Kidney tubule cell (primary cell): ENCODE measurements at places on chromosomes 1 and 21.
A peak's percentile ranks its signal among the peaks of the same experiment; 100 is the strongest.

- no peak for DNase-seq
Observed at GRCh38 chr1:235027862-235028250, 100.8 kb downstream of the TOMM20 start.

DNA sequence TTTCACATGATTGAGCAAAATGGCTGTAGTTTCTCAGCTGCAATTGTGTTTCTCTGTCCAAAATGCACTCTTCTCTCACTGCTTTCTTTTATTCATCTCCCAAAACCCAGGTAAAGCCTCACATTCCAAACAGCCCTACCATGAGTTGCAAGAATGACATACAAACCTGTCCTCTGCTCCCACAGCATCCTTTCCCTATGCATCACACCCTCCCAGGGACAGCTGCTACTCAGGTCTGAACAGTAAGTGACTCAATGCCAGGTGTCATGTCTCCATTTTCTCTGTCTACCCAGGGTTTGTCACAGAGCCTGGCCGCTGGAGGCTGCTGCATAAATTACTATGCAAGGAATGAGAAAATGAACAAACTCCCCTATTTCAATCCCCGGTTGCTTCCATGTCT is 118.5 kb downstream of the PLD5 start:
- peak; percentile 41 for DNase-seq

- DNase-seq: no peak
Observed at GRCh38 chr1:9848022-9848421, 24.3 kb upstream of the CLSTN1 start.

DNA sequence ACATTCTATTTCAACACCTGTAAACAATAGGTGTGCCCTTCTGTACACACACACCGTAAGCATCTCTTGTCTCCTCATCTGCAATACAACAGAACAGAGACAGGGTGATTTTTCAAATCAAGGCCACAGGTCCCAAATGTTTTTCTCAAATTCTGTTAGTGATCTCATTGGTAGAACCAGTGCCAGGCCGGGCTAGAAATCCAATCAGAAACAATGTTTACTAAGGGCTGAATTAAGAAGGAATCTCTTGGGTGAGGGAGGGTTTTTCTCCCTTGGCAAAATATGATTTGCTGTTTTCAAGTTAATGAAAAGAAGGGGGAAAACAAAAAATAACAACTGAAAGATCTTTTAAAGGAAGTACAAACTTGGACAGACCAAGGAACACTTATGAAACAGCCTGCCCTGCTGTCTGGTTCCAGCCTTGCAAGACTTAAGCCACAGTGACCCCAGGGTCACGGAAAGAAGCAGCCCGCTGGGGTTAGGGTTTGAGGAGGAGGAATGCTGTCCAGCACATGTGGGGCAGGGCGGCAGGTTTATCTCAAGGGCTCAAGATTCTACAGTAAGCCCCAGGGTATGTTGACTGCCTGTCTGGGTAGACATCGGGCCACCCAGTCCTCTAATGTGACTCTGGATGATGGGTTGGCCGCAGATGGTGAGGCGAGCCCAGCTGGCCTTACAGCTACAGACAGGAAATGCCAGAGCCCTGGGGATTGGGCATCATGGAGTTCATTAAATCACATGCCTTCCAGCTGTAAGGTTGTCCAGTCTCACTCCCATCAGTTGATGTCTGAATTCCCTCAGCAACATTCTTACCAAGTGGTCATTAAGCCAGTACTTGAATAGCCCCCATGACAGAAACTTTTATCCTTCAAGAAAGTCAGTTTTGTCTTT is 73.3 kb upstream of the SLC44A3 start:
- DNase-seq: no peak

- peak; percentile 8 for DNase-seq
Observed at GRCh38 chr1:173023343-173023742, 27.4 kb downstream of the TNFSF18 start.

DNA sequence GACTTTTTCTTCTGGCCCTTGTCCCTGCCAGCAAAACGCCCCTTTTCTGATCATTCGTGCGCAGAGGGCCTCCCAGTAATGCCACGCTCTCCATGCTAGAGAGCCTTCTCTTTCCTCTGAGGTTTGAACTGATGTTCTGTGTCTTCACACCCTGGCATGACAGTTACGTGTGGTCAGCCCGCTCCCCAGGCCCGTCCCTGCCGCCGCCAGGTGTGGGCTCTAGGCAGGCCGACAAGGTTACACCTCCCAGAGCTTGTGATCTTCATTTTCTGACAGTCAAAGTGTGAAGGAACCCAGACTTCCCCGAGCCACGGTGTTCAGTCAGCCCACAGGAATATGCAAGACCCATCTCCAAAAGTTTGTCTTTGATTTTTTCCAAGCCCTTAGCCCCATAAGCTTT is 265.6 kb downstream of the TM2D1 start:
- DNase-seq: no peak

GRCh38 chr1:28613175-28613574 is 21.1 kb downstream of the RAB42 start:
- DNase-seq: no peak

DNA sequence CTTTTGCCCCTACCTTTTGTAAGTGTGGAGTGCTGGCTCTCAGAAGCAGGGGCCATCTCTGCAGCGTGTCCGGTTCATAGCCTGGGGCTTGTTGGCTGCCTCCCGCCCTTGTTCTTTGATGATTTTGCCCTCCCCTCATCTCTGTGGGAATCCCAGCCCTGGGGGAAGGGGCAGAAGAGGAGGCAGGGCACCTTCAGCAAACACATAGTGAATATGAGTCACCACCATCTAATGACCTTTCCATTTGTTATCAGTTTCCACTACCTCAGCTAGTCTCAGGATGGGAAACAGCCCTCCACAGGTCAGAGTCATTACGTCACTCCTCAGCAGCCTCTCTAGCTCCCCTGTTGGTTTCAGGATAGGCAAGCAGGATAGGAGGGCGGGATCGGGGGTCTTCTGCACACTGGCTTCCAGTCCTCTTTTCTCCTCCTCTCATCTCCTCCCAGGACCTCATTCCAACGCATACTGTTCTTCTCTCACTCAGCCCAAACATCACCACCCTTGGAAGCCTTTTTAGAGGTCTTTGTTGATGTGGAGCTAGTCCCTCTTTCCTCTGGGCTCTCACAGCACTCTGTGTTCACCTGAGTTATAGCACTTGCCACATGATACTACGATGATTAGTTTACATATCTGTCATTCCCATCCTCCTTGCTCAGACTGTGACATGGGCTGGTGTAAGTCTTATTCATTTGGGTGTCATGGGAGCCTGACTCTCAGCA is 15.8 kb downstream of the GADD45A start:
- DNase-seq: peak; percentile 64

DNA sequence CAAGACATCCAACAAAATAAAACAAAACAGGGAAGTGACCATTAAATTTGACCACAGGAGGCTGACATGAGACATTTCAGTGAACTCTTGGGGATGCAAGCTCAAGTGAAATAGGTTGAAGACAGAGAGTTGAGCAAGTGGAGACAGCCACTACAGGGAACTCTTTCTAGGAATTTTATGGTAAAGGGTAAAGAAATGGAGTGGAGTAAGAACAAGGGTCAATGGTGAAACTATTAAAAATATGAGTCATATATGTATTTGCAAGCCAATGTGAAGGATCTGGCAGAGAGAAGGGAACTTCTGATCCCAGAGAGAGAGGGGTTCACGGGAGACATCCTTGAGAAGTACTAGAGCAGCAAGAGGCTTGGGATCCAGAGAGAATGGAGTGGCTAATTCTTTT is 9.1 kb upstream of the TRABD2B start:
- DNase-seq: no peak

DNA sequence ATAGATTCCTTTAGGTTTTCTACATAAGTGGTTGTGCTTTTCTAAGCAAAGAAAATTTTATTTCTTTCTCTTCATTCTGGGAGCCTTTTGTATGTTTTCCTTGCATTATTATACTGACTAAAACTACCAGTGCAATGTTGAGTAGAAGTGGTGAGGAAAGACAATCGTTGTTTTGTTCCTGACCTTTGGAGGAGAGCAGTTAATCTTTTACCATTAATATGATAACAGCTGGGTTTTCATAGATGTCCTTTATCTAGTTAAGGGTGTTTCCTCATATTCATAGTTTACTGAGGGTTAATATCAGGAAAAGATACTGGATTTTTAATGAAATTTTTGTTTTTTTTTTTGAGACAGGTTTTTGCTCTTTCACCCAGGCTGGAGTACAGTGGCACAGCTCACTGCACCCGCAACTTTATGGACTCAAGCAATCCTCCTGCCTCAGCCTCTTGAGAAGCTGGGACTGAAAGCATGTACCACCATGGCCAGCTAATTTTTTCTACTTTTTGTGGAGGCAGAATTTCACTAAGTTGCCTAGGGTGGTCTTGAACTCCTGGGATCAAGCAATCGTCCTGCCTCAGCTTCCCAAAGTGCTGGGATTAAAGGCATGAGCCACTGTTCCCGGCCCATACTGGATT is 9.0 kb upstream of the KCTD3 start:
- no peak for DNase-seq

DNA sequence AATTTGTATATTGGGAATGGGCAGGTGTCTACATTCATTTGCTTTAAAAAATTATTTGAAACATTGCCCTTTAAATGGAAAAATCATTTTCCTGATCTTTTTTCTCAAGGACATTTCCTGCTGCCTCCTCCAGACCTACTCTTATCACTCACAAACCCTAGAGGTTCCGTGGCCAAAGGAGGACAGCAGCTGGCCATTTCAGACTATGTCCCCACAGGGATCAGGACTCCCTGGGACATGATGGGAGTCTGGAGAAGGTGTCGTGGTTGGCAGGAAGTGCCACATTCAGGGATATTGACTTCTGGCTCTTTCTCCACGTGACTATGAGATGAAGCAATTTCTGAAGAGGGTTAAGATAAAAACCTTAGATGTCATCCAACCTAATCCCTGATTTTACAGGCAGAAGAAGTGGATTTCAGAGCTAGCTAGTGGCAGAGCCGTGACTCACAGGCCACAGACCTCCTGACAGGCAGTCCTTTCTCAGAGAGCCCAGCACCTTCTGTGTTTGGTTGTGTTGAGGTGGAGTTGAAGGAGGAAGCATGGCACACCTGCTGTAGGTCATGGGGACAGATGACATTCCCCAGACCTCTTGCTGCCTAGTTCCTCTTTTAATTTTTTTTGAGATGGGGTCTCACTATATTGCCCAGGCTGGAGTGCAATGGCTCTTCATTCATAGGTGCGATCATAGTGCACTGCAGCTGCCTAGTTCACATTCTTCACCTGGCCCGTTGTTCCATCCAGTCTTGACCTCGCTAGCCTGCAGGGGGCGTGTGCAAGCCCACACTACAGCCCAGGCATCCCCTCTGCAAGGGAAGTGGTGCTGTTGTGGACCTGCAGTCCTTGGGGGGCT is 25.5 kb upstream of the IL10 start:
- DNase-seq: peak; percentile 12

DNA sequence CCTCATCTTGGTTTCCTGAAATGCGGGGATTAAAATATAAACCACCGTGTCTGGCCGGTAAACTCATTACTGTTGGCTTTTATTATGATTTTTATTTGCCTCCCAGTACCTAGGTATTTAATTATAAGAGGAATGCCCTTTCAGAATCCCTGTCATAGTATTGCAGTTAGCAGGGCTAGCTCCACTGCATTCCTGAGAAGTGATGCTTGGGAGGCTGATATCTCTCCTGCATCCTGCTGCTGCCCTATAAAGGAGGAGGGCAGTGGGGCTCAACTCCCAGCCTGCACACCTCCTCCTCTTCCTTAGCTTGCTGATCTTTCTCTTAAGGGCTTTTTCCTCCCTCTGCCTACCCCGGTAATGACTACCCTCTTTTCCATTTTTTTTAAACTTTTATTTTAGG is 19.9 kb upstream of the DISC1 start:
- DNase-seq: peak; percentile 35

DNA sequence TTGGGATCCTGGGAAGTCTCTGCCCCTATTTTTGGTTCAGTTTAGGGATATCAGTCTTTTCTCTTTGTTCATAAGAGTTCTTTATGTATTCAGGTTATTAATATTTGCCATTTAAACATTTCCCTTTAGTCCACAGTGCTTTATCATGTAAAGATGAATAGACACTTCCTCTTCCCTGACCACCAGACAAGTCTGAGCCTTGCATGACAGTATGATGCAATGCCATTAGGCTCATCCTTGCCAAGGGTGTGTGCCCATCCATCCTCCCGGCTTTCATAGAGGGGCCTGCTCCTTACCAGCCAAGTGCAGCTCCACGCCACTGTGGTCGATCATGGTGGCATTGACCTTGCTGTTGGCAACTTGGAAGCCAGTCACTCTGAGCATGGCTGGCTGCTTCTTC is 52.1 kb downstream of the ZSCAN20 start:
- DNase-seq: no peak

DNA sequence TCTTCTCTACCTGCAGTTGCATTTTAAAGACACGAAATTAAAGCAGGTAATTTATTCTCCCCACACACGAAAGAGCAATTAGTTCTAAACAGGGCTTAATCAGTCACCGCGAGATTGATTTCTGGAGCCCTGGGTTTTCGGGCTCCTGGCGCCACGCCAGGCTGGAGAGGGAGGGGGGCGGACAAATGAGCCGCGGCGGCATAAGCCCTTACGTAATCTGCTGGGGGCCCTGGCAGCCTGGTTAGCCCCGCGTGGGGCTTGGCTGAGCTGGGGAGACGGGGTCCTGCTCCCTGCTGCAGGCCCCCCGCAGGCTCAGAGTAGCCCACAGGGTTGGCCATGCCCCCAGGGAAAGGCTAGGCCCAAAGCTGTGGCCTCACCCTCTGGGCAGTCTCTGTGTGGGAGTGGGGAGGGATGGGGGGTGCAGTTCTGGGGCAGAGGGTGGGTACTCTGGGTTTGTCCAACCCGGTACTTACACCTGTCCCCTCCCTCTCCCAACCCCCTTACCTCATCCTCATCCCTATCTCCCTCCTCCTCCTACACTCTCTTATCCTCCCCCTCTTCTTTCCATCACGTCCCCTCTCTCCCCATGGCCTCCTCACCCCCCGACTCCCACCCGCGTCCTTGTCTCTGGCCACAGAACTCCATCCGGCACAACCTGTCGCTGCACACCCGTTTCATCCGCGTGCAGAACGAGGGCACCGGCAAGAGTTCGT is 19.9 kb downstream of the FOXO6 start:
- DNase-seq: no peak

DNA sequence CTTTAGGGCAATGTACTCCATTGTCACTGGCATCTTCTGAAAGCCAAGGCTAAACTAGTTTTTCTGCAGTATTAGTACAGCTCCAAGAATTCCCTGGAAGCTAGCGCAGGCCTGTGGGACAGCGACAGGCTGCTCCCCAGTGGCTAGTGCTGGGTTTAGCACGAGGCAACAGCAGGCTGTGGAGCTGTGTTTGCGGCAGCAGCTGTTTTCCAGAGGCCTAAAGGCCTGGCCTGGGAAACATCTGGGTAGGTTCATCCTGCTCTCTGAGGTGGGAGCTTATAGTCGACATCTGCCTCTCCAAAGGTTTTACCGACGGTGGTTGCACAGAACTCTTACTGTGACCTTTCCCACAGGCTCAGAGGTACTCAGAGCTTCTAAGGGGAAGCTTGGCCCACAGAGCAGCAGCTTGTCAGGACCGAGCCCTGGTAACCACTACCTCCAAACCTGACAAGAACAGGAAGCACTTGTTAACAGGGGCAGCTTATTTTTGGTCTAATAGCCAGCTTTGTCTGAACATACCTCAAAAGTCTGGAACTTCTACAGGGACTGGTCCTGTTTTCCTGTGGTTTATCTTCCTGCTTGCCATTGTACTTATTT is 17.2 kb downstream of the CC2D1B start:
- peak; percentile 11 for DNase-seq

GRCh38 chr1:221449194-221449593 is 292.7 kb downstream of the DUSP10 start:
- DNase-seq: no peak

GRCh38 chr1:156386949-156387869 is 18.2 kb downstream of the RHBG start:
- DNase-seq: no peak

- DNase-seq: no peak
Observed at GRCh38 chr1:197197430-197197997, 51.0 kb upstream of the ASPM start.
